ENCODE measurements at places on chromosomes 6 and 20. TPM values are rescaled to one million over a fixed set of nuclear protein-coding genes. Genes with fewer than 3 reads are reported as not detected.

DNA sequence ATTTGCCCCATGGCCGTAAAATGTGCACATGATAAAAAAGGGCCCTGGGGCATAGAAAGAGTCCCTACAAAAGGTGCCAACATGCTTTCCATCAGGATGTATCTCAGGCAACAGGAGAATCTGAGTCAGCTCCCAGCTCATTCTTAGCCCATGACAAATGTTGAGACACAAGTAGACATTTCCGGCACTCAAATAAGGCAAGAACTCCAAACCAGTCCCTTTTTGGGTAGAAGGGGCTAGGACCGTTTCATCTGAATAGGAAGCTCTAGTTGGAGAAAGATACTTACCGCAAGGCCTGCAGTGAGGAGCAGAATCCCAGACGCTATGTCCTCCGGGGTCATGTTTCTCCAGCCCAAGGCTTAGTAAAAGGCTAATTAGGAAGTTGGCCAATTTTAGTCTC lies 261.0 kb upstream of the RIN2 start:
- no peaks in the 10 kb centered on the region for H3K36me3 ChIP-seq
- no peak for DNase-seq
- no peaks in the 10 kb centered on the region for H3K27me3 ChIP-seq
- no peak overlapping the region for H3K4me3 ChIP-seq
- H3K4me1 ChIP-seq: no peaks in the 10 kb centered on the region

- no peaks in the 10 kb centered on the region for H3K36me3 ChIP-seq
- H3K27me3 ChIP-seq: no peaks in the 10 kb centered on the region
- H3K27ac ChIP-seq: peak overlapping the region; percentile 69
These were observed 12.8 kb upstream of the MANBAL start for GRCh38 chr20:37276494-37277252.

- no peak overlapping the region for H3K4me3 ChIP-seq
- H3K27me3 ChIP-seq: no peaks in the 10 kb centered on the region
- no peaks in the 10 kb centered on the region for H3K4me1 ChIP-seq
- no peak overlapping the region for H3K27ac ChIP-seq
These were observed 33.2 kb downstream of the TAF8 start for GRCh38 chr6:42083530-42083929.

- no peak overlapping the region for H3K27ac ChIP-seq
- no peaks in the 10 kb centered on the region for H3K27me3 ChIP-seq
These were observed 249.5 kb upstream of the KCNG1 start for GRCh38 chr20:51272401-51272800.

DNA sequence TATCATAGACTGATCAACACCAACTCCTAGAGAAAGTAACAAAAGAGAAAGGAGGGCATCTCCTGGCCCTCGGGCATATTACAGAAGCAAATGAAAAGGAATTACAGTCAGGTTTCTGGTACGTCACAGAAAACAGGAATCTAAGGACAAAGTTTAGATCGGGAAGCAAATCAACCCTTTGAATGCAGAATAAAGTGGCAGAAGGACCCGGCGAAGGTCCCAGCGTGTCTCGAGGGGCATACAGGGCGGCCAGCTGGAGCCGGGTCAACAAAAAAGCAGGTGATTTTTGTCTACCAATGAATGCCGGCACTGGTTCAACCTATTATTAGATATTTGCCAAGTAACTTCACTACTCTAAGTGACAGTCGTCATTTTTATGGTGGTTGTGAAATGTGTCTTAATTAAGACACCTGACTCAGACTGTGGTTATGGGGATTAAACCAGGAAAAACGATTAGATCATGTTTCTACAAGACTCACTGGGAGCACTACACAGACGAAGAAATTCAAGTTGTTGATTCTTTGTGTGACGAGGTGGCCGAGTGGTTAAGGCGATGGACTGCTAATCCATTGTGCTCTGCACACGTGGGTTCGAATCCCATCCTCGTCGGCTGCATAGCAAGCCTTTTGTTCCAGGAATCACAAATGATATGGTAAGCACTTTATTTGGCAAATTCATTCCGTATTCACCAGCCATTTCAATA lies 12.4 kb upstream of the ZSCAN9 start:
- peak overlapping the region; percentile 14 for H3K4me3 ChIP-seq
- no peaks in the 10 kb centered on the region for H3K27me3 ChIP-seq
- DNase-seq: no peak
- peaks cover 6% of the 10 kb centered on the region for H3K4me1 ChIP-seq
- H3K27ac ChIP-seq: no peak overlapping the region

- no peaks in the 10 kb centered on the region for H3K27me3 ChIP-seq
- no peak overlapping the region for H3K4me3 ChIP-seq
- H3K36me3 ChIP-seq: no peaks in the 10 kb centered on the region
- no peak overlapping the region for H3K27ac ChIP-seq
- H3K4me1 ChIP-seq: peaks cover 39% of the 10 kb centered on the region
These were observed 32.3 kb downstream of the FOXP4 start for GRCh38 chr6:41578217-41579087.

- peaks cover 16% of the 10 kb centered on the region for H3K36me3 ChIP-seq
- H3K27me3 ChIP-seq: no peaks in the 10 kb centered on the region
- peak; percentile 88 for DNase-seq
- H3K4me1 ChIP-seq: peaks cover 47% of the 10 kb centered on the region
- peak overlapping the region; percentile 95 for H3K27ac ChIP-seq
These were observed 541 bp downstream of the CDC25B start for GRCh38 chr20:3796477-3797225.

- H3K27me3 ChIP-seq: no peaks in the 10 kb centered on the region
- no peaks in the 10 kb centered on the region for H3K4me1 ChIP-seq
- DNase-seq: no peak
- H3K27ac ChIP-seq: no peak overlapping the region
- no peak overlapping the region for H3K4me3 ChIP-seq
- H3K36me3 ChIP-seq: no peaks in the 10 kb centered on the region
These were observed 185.0 kb downstream of the TAF4 start for GRCh38 chr20:61880706-61881105.

DNA sequence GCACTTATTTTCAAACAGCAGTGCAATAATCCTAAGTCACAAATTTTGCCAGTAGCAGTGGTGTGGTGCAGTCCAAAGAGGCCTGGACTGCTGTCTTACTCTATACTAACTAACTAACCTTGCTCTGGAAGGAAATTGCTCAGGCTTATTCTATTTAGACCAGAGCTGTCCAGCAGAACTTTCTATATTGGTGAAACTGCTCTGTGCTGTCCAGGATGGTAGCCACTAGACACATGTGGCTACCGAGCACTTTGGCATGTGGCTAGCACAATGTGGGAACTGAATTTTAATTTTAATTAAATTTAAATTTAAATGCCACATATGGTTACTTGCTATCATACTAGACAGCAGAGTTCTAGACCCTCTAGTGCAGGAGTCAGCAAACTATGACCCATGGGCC lies 27.1 kb upstream of the FBXO9 start:
- DNase-seq: no peak
- peaks cover 22% of the 10 kb centered on the region for H3K4me1 ChIP-seq
- H3K27ac ChIP-seq: no peak overlapping the region

GRCh38 chr6:20001286-20001685 lies 164.1 kb downstream of the ID4 start:
- H3K4me3 ChIP-seq: no peak overlapping the region
- no peaks in the 10 kb centered on the region for H3K27me3 ChIP-seq
- no peaks in the 10 kb centered on the region for H3K36me3 ChIP-seq
- no peak overlapping the region for H3K27ac ChIP-seq
- no peak for DNase-seq

Gene HELZ2
- total RNA-seq: 31.4 TPM

Gene ZSCAN16
- 1.2 TPM for total RNA-seq

Gene C2
- 2.9 TPM for total RNA-seq

All from vagina (tissue), 2 donors.